Activated naive CD4-positive, alpha-beta T cell treated with anti-CD3 and anti-CD28 coated beads, Interleukin-2, amount 50 U/mL, for 72 hours (primary cell): ENCODE measurements at places on chromosomes 3 and 15. TPM values are rescaled to one million over a fixed set of nuclear protein-coding genes. Genes with fewer than 3 reads are reported as not detected.

- DNase-seq = no peak
Measured at GRCh38 chr3:141093397-141093796, 42.2 kb downstream of the SPSB4 start.

GRCh38 chr15:79310612-79310984, 314 bp upstream of the TMED3 start:
- DNase-seq = no peak

Gene FBXW12
- not detected for total RNA-seq

Gene PLSCR5
- not detected for total RNA-seq
